ENCODE measurements at places on chromosomes 11 and 22.

DNA sequence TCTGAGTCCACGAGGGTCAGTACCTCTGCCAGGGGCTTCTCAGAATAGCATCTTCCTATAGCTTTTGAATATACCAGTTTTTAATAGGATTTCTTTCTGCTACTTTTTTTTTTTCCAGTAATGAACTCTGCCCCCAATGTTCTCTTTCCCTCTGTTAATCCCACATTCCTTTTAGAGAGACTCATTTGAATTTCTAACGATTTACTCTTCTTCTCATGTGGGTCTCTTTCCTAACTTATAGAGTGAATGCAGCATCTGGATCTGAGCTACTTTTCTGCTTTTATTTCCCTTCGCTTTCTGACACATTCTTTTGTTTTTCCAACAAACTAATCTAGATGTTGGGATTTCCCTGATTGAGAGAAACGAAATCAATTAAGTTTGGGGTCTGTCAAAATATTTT, 71.4 kb downstream of the INSC start:
- no peak for DNase-seq

- DNase-seq = no peak
Measured at GRCh38 chr11:33944345-33944692, 52.4 kb upstream of the LMO2 start.

GRCh38 chr11:75461151-75461550, 28.1 kb upstream of the KLHL35 start:
- DNase-seq = no peak

DNA sequence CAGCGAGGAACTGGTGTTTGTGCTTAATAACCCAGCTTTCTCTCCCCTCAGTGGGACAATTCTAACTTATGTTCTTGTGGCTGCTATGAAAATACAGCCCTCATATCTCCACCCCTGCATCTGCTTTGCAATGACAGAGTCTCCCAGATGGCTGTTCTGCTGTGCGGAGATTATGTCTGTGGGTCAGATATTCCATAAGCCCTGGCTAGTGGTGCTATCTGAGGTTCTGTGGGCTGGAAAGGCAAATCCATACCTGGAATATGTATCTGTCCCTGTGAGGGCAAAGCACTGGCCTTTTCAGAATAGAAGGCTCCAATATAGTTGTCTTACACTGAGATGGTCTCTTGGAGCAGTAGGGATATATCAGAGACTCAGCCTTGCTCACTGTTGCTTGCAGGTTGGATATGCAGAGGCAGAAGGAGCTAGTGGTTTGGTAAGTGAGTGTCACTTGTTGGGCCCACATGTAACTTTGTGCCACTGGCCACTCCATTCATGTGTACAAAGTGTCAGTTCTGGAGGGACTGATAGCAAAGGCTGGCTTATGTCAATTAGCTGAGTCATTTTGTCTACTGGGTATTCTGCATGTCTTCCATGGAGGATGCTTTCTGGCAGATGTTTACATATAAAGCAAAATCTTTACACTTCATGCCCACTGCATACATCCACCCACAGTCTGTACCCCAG, 246.6 kb downstream of the FAM76B start:
- DNase-seq = no peak

DNA sequence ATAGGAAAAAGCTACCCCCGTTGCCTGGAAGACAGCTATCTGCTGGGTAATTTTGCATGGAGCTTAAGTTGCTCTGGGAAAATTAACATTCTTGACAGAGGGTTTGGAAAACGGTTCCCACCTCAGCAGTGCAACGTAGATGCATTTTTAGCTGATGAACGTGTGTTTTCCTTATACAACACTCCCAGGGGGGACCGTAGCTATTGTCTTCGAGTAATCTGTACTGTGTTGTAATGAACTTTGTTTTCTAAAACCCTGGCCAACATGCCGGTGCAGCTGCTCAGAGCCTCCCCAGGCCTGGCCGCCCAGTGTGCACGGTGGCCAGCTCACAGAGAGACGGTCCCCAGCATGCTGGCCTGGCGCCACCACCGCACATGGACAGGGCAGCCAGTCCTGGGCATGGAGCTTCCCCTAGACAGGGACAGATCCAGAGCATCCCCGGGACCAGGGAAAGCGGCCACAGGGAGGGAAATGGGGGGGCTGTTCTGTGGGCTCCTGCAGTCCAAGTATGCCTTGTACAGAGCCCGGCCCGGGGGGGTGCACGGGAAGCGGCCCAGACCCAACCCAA, 2.2 kb downstream of the TNNT3 start:
- no peak for DNase-seq

DNA sequence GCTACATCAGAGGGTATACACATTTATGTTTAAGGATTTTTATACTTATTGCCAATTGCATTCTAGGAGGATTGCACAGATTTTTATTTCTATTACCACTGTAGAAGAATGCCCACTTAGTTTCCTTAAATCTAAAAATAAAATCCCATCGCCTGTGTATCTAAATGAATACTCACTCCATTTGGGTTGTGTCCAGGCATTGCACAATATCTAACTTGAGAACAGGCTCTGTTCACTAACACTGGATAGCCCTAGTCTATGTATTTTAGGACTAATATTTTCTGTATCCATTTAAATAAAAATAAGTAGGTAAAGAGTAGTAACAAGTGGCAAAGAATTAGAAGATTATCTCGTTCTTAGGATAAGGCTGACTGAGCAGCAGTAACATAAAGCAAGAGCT, 4.1 kb downstream of the C11orf52 start:
- DNase-seq = peak; percentile 6

DNA sequence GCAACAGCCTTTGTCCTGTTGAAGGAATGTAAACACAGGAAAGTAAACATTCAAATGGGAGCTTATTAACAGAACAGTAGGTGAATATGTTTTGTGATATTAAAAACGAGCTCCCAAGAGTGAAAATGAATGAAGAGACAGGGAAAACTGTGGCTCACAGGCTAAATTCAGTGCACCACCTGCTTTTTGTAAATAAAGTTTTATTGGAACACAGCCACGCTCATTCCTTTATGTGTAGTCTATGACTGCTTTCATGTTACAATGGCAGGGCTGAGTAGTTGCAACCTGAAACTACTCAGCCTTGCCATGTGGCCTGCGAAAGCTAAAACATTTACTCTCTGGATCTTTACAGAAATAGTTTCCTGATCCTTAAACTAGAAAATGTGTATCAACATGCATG, 136.9 kb downstream of the MYO18B start:
- no peak for DNase-seq

DNA sequence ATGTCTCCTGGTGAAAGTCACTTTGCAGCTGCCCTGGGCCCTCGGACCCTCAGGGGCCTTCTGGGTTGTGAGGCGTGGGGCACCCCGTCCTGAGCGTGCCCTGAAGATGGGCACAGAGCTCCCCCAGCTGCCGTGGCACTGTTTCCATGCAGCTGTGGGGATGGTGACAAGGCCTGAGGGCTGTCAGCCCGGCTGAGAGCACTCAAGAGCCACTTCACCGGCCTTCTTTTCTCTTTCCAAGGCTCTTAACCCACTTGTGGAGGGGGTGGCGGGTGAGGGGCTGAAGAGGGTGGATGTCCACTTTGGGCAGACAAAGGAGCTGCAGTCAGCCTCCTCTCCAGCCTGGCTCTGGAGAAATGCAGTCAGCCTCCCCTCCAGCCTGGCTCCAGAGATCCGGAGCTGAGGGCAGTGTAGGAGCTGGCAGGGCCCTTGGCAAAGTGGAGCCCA, 239.5 kb downstream of the ST3GAL4 start:
- DNase-seq = no peak

DNA sequence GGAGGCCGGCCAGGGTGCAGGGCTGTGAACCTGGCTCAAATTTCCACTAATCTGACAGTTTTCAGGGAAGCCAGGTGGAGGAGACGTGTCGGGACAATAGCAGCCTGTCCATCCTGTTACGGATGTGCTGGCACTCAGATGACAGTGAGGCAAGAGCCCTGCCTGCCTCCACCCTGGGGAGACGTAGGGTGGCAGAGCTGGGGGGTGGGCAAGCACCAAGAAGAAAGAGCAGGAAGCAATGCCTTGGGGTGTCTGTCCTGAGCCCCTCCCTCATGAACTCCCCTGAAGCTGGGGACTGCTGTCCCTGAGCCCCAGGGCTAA, 10.0 kb upstream of the TRIM29 start:
- no peak for DNase-seq

- no peak for DNase-seq
Measured at GRCh38 chr11:34382532-34383276, 24.9 kb upstream of the ABTB2 start.

GRCh38 chr22:19773470-19774040, 13.0 kb downstream of the TBX1 start:
- no peak for DNase-seq

- DNase-seq = no peak
Measured at GRCh38 chr11:27913650-27914049, 194.3 kb downstream of the KIF18A start.

DNA sequence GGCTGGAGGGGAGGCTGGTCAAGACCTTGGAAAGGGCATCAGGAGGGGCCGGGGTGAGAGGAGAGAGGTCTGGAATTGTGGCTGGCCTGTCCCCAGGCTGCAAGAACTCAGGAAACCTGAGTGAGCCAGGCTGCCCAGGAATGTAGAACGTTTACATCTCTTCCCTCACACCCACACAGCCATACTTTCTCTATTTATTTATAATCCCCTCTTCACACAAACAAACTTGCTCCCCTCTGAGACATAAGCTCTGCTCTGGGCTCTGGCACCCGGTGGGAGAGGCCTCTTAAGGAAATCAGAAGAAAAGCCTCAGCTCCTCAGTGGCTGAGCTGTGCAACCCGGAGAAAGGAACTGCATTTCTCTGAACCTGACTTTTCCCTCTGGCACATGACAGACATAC, 5.5 kb downstream of the CHRDL2 start:
- DNase-seq = no peak

DNA sequence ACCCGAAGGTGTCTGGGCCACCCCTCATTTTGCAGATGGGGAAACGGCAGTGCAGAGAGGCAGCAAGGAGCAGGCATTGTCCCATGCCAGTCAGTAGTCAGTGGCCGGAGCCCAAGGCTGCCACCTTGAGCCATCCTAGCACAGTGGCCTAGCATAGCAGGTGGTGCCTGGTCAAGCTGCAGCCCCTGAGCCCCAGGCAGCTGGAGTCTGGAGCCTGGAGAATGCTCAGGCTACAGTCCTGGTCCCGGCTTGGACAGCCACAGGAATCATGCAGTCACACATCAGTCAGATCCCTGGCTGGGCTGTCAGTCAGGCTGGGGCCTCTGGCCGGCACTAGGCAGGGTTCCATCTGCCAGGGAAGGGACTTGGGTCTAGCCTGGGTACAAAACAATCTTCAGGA, 18.6 kb downstream of the KCNC1 start:
- DNase-seq = no peak

GRCh38 chr11:111949519-111950426, 12.6 kb downstream of the DIXDC1 start:
- no peak for DNase-seq

- no peak for DNase-seq
Measured at GRCh38 chr11:27720277-27720830, 20.1 kb upstream of the BDNF start.

GRCh38 chr11:130587658-130588057, 139.2 kb downstream of the ADAMTS15 start:
- DNase-seq = no peak

DNA sequence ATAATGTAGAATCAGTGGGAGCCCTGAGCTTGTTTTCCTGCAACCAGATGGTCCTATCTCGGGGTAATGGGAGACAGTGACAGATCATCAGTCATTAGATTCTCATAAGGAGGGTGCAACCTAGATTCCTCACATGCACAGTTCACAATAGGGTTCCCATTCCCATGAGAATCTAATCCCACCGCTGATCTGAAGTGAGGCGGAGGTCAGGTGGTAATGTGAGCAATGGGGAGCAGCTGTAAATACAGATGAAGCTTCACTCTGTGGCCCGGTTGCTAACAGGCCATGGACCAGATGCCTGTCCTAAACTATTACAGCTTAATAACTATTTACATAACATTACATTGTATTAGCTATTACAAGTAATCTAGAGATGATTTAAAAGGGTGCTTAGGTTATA, 17.0 kb downstream of the DIXDC1 start:
- DNase-seq = no peak

DNA sequence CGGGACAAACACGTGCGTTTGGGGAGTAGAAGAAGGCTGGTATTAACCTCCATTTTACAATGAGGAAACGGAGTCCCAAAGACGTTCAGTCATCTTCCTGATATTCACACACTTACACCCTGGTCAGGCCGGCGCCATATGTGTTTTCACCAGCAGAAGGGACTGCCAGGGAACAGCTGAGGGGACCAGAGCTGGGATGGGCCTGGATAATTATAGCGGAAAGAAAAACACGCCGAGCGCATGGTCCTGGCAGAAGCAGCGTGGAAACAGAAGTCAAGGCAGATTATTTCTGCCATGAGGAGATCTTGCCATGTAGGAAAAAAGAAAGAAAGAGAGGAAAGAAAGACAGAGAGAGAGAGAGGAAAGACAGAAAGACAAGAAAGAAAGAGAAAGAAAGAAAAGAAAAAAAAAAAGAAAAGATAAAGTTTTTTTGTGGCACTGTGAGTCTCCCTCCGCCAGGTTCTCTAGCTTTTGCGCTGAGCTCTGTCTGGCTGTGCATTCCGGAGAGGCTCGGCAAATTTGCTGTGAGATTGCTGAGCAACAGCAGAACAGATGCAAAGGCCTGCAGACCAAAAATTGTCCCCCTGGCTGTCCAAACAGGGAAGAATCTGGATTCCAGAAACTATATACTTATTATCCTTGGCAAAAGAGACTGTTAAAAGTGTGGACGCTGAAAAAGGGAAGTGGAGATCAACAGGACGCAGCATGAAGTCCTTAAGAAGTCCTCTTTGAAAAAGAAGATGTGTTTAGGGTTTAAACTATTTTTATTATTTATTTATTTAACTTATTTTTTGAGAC, 1.3 kb upstream of the UCP2 start:
- peak; percentile 50 for DNase-seq

DNA sequence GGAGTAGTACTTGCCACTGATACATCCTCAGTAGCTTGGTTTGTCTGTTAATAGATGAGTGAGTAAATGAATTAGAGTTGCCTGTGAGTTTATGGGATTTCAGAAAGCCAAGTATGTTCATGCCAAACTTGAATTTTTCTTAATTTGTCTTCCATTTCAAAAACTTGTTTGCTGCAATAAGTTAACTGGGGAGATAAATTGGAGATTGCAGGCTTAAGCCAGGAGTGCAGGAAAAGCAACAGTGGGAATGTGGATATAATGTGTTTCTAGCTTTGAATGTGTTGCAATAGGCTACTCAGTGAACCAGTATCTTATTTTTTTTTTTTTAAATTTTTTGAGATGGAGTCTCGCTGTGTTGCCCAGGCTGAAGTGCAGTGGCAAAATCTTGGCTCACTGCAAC, 8.2 kb downstream of the OSBP2 start:
- no peak for DNase-seq

GRCh38 chr11:23644443-23644842, 784.2 kb upstream of the CCDC179 start:
- no peak for DNase-seq

DNA sequence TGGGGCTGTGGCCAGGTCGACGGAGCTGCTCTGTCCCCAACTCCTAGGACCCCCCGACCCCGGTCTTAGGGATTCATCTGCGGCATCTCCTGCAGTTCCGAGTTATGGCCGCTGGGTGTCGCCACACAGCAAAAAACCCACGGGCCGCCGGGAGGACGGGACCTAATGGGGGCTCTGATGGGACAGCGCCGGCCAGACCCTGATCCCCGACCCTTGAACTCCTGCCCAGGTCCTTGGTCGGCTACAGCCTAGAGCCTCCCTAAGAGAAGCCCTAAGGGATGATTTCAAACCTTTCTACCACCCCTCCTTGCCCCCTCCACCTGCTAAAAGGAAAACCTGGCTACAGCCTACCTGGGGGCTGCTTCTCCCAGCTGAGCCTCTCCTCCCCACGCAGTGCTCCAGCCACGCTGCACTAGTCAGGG, 30.8 kb upstream of the LRRC10B start:
- no peak for DNase-seq

- DNase-seq = no peak
Measured at GRCh38 chr11:69232821-69233743, 60.9 kb upstream of the MYEOV start.
